ENCODE measurements at places on chromosomes 2 and 18. TPM values are rescaled to one million over a fixed set of nuclear protein-coding genes. Genes with fewer than 3 reads are reported as not detected.

Gene PLEK
- total RNA-seq = 31.8 TPM

Gene CACNB4
- 0.23 TPM for total RNA-seq

Gene ANTXR1
- not detected for total RNA-seq

DNA sequence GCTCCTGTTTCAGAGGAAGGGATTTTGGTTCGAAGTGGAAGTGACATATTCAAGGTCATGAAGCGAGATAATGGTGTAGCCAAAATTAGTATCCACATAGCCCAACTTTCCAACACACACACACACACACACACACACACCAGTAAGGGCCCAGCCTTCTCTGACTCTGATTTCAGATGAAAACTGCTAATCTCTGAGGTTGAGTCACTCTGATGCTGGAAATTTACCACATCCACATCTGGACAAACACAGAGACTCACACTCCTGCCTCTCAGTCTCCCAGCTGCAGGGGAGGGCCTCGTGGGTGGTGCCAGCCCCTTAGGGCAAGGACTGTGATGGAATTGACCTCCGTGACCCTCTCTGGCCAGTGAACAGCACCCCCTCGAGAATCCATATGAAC lies 29.0 kb upstream of the SLC35F6 start:
- peaks cover 22% of the 10 kb centered on the region for H3K27me3 ChIP-seq
- no peak overlapping the region for H3K4me3 ChIP-seq
- no peak for DNase-seq
- peaks cover 2% of the 10 kb centered on the region for H3K4me1 ChIP-seq
- H3K27ac ChIP-seq = no peak overlapping the region

DNA sequence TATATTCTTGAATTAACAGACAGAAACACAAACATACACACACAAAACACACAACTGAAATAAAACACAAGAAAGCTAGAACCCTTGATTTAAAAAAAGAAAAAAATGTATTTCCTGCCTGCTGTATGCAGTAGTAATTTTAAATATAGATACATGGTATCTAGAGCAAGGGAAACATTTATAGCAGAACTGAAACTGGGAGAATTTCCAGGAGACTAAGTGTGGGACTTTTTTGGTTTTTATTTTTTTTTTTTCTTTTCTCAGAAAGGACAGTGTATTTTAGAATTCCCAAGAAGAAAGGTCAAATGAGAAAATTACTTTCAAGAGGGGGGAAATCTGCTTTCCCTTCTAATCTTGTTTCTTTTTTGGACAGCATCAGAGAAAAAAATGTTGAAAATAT lies 558.9 kb upstream of the PKDCC start:
- DNase-seq = no peak
- no peaks in the 10 kb centered on the region for H3K36me3 ChIP-seq
- H3K27me3 ChIP-seq = no peaks in the 10 kb centered on the region

- no peaks in the 10 kb centered on the region for H3K36me3 ChIP-seq
- H3K27me3 ChIP-seq = peaks cover 5% of the 10 kb centered on the region
- peaks cover 5% of the 10 kb centered on the region for H3K4me1 ChIP-seq
Measured at GRCh38 chr2:101689114-101689825, 8.2 kb upstream of the MAP4K4 start.

GRCh38 chr18:24801001-24801400 lies 340.6 kb downstream of the HRH4 start:
- no peak for DNase-seq
- H3K27me3 ChIP-seq = no peaks in the 10 kb centered on the region
- H3K36me3 ChIP-seq = no peaks in the 10 kb centered on the region
- H3K4me1 ChIP-seq = no peaks in the 10 kb centered on the region
- H3K4me3 ChIP-seq = no peak overlapping the region
- H3K27ac ChIP-seq = no peak overlapping the region

- peak overlapping the region; percentile 87 for H3K4me3 ChIP-seq
- DNase-seq = peak; percentile 63
- peak overlapping the region; percentile 83 for H3K27ac ChIP-seq
- peaks cover 17% of the 10 kb centered on the region for H3K36me3 ChIP-seq
Measured at GRCh38 chr18:3454365-3455089, 4.6 kb downstream of the TGIF1 start.

- no peaks in the 10 kb centered on the region for H3K36me3 ChIP-seq
- no peak overlapping the region for H3K27ac ChIP-seq
- DNase-seq = no peak
- no peaks in the 10 kb centered on the region for H3K27me3 ChIP-seq
- H3K4me1 ChIP-seq = no peaks in the 10 kb centered on the region
Measured at GRCh38 chr18:26784599-26784998, 80.9 kb downstream of the AQP4 start.
